ENCODE measurements at places on chromosomes 1 and 21.

DNA sequence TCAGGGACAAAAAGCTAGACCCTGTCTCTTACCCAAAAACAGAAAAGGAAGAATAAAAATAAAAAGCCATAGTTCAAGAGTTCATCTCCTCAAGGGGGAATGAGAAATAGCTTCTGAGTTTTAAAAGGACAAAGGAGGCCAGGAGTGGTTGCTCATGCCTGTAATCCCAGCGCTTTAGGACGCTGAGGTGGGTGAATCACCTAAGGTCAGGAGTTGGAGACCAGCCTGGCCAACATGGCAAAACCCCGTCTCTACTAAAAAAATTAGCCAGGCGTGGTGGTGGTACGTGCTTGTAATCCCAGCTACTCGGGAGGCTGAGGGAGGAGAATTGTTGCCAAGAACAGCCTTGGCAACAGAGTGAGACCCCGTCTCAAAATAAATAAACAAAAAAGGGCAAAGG is 38.6 kb upstream of the CPLANE2 start:
- no peak for DNase-seq

DNA sequence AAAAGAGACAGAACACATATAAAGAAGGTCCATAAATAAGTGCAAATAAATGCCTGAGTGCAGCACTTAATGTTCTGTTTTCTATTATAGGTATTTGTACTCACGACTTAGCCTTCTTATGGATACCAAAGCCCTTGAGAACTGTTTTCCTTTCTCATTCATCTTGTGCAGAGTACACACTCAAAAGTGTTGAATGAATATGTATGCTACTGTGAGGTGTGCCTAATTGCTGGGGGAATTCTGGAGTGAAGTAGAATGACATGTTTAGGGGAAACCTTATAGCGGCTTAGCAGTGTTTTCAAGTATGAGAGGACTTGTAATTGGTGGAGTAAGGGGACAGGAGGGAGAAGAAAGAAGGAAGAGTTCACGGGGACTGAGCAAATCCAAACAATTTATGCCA is 157.6 kb downstream of the CACNA1E start:
- DNase-seq = no peak

- no peak for DNase-seq
Measured at GRCh38 chr21:37273440-37273839, 6.3 kb upstream of the VPS26C start.

DNA sequence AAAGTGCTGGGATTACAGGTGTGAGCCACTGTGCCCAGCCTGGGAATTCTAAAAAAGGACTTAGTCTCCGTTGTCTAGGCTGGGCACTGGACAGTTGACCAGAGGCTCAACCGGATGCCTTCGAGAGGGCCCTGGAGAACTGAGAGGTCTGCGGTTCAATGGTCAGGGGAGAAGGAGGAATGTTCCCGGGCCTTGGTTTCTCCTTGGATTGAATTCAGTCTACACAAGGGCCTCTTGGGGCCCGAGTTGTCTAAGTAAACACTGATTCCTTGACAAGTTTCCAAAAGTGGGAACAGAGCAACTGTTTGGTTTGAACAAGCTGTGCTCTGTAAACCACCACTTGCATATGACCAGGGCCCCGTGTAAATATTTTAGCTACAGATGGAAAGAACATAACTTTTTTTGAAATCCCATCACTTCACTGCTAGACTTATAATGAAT is 29.1 kb upstream of the CAPZB start:
- DNase-seq = no peak

DNA sequence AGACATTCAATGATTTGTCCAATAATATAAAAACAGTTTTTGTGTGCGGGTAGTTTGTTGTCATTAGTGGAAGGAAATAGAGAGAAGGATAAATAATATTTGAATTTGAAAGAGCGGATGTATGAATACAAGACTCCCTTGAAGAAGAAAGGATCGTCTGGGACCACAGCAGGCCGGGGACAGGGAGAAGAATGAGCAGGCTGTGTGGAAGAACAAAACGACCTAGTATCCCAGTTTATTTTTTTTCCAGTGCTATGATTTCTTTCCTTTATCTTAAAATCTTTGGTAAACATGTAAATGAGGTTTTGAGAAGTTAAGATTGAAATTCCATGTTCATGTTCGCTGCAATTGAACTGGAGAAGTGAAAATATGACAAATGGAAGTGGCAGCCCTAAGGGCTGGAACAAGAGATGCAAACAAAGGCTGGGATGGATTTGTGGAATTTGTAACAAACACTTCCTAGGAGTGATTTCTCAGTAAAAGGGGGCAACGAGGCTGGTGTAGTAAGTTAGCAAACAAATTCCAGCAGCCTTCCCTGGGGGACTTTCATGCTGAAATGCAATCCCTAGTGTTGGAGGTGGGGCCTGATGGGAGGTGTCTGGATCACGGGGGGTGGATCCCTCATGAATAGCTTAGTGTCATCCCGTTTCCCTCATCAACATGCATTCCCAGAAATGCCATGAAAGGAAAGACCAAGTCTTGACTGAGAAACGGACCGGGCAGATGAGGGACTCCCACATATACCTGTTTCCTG is 10.2 kb upstream of the IFI16 start:
- peak; percentile 65 for DNase-seq

GRCh38 chr1:228288536-228289238 is 80.8 kb downstream of the OBSCN start:
- no peak for DNase-seq

DNA sequence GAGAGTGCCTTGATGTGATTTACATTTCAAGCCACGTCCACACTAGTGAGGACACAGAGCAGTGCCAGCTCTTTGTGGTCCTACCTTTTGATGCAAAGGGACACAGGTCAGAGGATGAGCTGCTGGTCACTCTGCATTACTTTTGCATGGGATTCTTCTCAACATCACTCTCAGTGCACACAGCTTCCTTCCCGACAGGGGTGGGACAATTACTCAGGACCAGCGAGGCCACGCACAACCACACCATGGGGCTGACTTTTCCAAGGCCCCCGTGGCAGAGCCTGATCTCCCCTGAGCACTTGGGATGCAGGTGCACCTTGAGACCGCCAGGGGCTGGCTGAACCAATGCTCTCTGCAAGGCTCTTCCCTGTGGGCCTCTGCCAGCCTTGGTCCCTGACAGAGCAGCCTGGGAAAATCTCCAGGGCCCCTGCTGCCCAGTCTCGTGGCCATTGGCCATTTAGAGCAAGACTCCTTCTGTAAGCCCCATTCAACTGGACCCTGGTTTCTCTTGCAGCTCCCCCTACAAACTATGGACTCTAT is 13.2 kb upstream of the PRAMEF12 start:
- DNase-seq = no peak

DNA sequence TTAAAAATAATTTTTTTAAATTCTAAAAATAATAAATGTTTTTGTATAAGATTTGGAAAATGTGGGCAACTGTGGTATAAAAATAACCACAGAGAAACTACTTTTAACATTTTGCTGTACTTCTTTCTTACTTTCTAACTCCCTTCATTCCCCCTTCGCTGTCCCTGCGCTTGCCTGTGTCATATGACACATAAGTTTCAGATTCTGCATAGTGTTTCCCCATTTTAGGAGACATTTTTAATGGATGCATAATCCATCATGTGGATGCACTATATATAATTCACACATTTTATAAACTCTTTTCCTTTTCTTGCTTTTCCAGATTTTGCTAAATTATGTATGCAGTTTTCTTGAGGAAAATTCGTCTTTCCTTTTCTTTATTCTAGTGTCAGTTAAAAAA is 16.3 kb downstream of the ATG4C start:
- no peak for DNase-seq

GRCh38 chr1:19599810-19600209 is 44.3 kb upstream of the NBL1 start:
- DNase-seq = no peak

DNA sequence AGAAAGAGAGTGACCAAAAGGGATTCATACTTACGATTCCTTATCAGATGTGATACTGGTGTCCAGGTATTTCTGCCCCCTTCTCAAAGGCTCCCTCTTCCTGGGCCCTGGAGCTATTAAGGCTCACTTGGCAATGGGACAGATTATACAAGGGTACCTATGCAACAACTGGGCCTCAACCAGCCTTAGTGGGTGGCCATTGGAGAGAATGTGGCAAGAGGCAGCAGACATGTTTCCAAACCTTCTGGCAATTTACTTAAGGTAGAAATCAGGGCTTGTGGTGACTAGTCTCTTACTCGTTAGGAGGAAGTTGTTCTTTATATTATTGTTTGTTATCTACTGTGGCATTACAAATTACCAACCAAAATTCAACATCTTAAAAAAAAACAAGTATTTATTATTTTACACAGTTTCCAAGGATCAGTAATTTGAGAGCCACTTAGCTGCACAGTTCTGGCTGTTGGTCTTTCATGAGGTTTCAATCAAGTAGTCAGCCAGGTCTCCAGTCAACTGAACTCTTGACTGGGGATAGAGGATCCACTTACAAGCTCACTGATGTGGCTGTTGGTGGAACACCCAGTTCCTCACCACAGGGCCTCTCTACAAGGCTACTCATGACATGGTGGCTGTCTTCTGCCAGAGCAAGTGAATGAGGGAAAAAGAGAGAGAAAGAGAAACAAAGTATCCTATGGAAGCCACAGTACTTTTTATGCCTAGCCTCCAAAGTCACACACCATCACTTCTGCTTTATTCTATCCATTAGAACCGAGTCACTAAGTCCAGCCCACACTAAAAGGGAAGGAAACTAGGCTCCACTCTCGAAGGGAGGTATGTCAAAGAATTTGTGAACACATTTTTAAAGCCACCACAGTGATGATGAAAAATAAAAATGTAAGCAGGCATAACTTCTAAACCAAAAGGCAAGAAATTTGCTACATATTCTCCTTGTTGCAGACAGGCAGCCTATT is 10.7 kb downstream of the ZNF648 start:
- DNase-seq = no peak

GRCh38 chr1:23759277-23759676 is 16.0 kb downstream of the ELOA start:
- DNase-seq = peak; percentile 51

GRCh38 chr1:69157046-69157756 is 410.5 kb upstream of the LRRC7 start:
- DNase-seq = no peak

GRCh38 chr1:209710093-209710492 is 5.4 kb downstream of the HSD11B1 start:
- DNase-seq = no peak

DNA sequence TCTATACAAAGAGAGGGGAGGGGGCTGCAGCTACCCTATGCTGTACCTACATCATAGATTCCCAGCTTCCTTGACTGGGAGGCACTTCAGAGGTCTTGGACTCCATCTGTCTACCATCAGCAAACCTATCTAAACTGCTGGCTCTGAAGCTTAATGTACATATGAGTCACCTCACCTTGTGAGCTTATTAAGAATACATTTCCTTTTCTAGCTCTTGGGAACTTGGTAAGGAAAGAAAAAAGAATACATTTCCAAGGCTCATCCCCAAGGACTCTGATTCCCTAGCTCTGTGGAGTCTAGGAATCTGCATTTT is 50.0 kb upstream of the PRELP start:
- no peak for DNase-seq

DNA sequence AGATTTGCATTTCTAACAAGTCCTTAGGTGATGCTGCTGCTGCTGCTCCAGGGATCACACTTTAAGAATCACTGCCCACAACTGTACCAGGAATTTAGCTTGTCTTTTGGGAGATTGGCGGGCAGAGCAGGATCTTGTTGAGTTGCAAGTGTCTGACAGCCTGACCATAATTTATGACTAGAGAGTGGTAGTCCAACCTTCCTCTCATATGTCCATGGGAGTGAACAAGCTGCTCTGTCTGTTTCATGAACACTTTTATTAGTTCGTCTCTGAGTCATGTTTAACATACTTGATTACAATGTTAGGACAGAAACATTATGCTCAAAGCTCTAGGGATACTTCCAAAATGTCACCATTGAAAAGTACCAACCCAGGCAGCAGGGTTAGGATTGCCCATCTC is 169.6 kb downstream of the TGFB2 start:
- DNase-seq = no peak

- DNase-seq = no peak
Measured at GRCh38 chr1:183331091-183331742, 87.0 kb downstream of the NMNAT2 start.

Data from amygdala (tissue), 56 donors.